Mononuclear cell (primary cell): ENCODE measurements at places on chromosomes 5 and 9. TPM values are rescaled to one million over a fixed set of nuclear protein-coding genes. Genes with fewer than 3 reads are reported as not detected.

Gene IFNA2
- total RNA-seq, result 0.21 TPM

Gene LMNB1
- 54.5 TPM for total RNA-seq

Gene PIGO
- 8.7 TPM for total RNA-seq

Gene PHYHD1
- total RNA-seq, result 0.73 TPM

Gene KCNV2
- not detected for total RNA-seq

Gene SCGB3A1
- not detected for total RNA-seq

Gene COL23A1
- total RNA-seq, result 0.10 TPM

Gene GBGT1
- 5.6 TPM for total RNA-seq

Gene SLC36A2
- not detected for total RNA-seq

Gene QRFP
- total RNA-seq, result not detected

Gene IL13
- total RNA-seq, result 0.31 TPM

Gene GLDC
- total RNA-seq, result 0.21 TPM

Gene WHRN
- total RNA-seq, result 4.7 TPM

Gene TEX48
- total RNA-seq, result not detected

Gene SLC22A5
- 2.2 TPM for total RNA-seq

Gene ANKRD31
- total RNA-seq, result 0.63 TPM

Gene PRR16
- 0.63 TPM for total RNA-seq

Gene STK10
- 134 TPM for total RNA-seq

Gene DIAPH1
- 81.9 TPM for total RNA-seq

Gene FAM53C
- total RNA-seq, result 72.2 TPM

Gene NKD2
- not detected for total RNA-seq

Gene RGS7BP
- not detected for total RNA-seq

Gene SPATA31C1
- total RNA-seq, result not detected

Gene CYLC2
- total RNA-seq, result not detected

Gene PRDM9
- not detected for total RNA-seq

Gene F12
- total RNA-seq, result 0.52 TPM
